ENCODE measurements at places on chromosomes 7 and 10.

DNA sequence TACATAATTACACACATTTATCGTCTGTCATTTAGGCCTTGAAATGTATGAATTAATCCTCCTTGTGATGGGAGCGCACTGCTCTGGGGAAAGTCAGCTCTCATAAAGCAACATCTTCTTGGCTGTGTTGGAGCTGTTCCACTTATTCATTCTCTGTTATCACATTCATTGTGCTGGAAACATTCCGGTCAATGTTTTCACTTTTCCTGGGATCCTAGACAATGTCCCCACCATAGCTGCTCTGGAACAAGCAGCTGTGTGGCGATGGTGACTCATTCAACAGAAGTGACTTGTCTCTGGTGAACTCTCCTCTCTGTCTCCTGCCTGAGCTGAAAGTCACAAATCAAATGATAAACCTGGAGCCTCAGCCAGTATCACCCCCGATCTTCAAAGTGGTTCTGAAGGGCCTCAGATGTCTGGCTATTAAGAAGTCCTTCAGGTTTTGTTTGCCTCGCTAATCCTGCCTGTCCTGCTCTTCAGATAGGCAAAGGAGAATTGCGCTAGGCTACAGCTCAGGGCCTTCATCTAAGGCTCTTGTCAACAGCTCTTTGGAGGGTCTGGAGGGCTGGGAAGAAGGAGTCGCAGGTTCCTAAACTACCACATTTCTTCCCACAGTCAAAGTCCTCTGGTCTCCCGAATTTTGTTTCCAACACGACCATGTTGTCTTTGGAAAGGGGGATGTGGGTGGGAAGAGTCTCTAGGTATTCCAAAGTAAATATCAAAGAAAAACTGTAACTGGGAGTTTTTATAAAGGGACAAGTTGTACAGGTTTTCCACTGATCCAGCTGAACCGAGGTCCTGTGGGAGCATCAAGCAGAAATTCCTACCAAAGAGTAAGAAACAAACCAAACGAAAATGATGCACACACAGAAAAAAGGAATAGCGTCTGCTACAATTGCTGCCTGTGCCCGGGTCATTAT lies 29.3 kb downstream of the KLF6 start:
- no peak for DNase-seq

- DNase-seq, result no peak
These were observed 99.0 kb downstream of the ADRA2A start for GRCh38 chr10:111175787-111176186.

- DNase-seq, result peak; percentile 29
These were observed 91.9 kb upstream of the MBL2 start for GRCh38 chr10:52864201-52865106.

- DNase-seq, result no peak
These were observed 16.9 kb upstream of the PRF1 start for GRCh38 chr10:70619271-70620019.

DNA sequence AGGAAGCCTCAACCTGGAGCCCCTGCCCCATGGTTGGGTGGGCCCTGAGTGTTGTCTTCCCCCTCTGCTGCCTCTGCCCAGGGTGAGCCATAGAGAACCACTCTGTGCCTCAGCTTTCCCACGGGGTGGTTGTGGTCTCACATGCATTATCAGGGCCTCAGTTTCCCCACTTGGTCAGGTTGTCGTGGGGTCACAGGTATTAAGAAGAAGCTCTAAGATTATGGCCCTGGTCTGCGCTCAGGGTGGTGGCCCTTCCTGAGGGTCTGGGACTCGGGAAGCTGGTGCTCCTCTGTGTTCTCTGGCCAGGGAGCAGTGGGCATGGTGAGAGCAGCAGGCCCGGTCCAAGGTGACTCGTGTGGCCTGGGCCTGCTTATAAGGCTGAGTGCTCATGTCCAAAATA lies 17.8 kb downstream of the LRRC27 start:
- DNase-seq, result no peak

DNA sequence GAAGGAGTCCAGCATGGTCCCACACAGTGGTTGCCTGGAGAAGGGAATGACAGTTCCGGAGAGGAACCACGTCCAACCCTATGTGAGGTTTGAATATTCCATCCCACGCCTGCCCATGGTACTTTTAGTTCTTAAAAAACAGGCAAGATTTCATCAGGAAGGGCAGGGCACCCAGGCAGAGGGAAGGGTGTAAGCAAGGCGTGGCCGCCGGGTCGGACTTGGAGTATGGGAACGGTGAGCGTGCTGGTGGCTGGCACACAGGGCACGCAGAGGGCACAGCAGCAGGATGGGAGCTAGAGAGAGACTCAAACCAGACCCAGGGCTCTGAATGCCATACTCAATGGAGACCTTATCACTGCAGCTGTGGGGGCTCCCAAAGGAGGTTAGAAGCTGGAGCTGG lies 34.3 kb downstream of the FAM53B start:
- no peak for DNase-seq

DNA sequence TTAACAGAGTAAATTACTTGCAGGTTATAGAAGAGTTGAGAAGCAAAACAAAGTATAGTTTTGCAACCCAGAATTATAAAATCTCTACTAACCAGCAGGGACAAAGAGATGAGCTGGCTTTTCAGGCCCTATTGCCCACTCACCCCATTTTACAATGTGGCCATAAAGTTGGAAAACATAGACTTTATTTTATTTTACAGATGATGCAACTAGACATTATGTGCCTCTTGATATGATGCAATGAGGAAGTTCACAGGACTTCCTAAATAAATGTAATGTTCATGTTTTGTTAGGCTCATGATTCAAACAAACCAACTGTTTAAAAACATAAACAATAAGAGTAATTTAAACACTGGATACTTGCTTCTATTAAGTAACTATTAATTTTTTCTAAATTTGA lies 141.1 kb upstream of the WNT16 start:
- DNase-seq, result no peak

DNA sequence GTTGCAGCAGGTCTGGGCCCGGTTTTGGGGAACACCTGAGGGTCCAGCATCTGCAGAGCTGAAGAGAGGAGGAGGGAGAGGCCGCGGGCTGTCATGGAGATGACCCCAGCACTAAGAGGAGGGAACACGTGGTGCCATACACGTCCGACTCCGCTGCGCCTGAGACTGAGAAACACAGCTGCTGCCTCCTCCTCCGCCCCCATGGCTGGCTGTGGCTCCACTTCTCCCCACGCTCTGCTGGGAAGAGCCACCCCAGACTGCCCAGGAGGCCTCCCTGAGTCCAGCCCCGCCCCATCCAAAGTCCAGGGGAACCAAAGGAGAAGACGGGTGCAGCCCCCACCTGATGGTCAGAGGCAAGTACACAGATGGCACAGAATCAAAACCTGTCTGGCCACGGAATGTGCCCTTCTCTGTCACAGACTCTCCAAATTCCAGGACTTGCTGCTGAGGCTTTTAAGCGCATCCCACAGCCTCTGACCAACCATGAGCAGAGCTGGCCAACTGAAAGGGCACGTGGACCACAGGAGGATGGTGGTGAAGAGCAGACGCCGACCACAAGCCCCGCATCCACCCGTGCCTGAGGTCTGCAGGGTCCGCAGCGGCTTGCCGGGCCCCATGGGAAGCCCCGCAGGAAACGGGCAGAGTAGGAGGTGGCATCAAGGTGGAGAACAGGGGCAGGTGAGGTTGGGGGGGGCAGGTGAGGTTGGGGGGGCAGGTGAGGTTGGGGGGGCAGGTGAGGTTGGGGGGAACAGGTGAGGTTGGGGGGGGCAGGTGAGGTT lies 24.0 kb downstream of the STK32C start:
- no peak for DNase-seq

- DNase-seq, result no peak
These were observed 320.9 kb upstream of the NPSR1 start for GRCh38 chr7:34337163-34337562.

DNA sequence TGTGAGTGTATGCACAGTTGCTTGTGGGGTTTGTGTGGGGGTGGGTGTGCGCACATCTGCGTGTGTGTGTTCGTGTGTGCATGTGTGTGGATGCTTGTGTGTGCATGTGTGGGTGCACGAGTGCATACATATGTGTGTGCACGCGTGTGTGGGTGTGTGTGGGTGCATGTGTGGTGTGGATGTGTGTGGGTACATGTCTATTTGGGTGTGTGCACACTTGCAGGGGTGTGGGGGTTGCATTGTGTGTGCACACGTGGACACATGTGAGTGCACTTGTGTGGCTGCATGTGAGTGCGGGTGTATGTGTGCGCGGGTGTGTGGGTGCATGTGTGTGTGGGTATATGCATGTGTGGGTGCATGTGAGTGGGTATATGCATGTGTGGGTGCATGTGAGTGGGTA lies 73.7 kb downstream of the NKX6-2 start:
- no peak for DNase-seq

- no peak for DNase-seq
These were observed 62.4 kb downstream of the NRP1 start for GRCh38 chr10:33271969-33272583.

DNA sequence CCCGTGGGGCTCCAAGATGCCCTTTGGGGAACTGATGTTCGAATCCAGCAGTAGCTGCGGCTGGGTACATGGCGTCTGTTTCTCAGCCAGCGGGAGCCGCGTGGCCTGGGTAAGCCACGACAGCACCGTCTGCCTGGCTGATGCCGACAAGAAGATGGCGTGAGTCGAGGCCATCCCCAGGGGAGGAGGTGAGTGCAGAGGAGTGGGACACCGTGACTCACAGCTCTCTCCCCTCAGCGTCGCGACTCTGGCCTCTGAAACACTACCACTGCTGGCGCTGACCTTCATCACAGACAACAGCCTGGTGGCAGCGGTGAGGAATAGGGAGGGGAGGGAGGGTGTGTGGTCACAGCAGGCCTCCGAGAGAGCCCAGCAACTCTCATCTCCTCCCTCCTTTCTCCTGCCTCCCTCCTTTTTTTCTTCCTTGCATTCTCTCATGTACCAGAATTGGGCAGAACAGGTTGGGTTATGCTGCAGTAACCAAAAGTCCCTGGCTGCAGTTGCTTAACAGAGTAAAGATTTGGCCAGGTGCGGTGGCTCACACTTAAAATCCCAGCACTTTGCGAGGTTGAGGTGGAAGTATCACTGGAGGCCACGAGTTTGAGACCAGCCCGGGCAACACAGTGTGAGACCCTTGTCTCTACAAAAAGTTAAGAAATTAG lies 16.5 kb downstream of the ARPC1B start:
- no peak for DNase-seq

GRCh38 chr7:89072081-89072480 lies 276.5 kb upstream of the TEX47 start:
- DNase-seq, result peak; percentile 31

DNA sequence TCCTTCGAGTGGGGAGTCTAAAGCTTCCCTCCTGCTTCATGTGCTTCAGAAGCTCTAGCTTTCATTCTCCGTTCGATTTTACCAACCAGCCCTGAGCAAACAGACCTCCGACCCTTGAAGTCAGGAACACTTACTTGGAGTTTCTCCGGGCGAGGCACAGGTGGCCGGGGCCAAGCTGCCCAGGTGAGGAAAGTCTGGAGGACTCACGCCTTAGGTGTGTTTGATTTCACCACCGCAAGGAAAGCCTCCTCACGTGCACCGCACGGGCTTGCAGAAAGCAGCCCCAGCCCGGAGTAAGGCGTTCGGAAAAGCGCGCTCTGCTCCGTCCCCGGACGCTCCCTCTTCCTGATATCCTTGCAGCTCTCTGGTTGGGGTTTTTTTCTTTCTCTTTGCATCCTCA lies 30.1 kb upstream of the CNPY1 start:
- no peak for DNase-seq

DNA sequence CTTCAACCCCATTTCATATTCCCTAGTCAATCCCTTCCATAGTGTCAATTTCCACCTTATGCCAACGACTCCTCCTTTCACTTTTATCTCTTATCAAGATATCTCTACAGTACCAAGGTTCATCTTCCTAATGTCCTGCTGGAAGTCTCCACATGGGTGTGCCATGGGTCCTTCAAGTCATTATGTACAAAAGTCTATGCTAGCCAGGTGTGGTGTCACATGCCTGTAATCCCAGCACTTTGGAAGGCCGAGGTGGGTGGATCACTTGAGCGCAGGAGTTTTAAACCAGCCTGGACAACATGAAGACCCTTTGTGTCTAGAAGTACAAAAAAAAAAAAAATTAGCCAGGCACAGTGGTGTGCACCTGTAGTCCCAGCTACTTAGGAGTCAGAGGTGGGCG lies 47.6 kb downstream of the PRTFDC1 start:
- DNase-seq, result no peak

Data from muscle of arm (tissue), 14 donors.